NCI-H345 (cell line): ENCODE measurements at places on chromosomes 1 and 21.

GRCh38 chr1:113194846-113195830 is 122.1 kb downstream of the LRIG2 start:
- no peak for DNase-seq

- DNase-seq: no peak
Measured at GRCh38 chr1:37868466-37868865, 9.1 kb upstream of the MTF1 start.

DNA sequence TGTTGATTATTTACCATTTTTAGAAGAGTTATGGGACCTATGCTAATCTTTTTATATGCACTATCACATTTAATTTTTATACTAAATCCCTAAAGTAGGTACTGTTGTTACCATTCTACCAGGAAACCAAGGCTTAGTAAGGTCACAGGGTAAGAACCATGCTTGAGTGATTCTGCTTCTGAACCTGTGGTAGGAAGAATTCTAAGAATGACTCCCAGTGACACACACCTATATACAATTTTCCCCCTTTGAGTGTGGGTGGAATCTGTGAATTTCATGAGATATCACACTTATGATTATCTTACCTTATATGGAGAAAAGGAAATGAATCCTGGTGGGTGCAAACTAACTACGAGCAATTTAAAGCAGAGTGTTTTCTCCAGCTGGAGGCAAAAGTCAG is 391.0 kb downstream of the USH2A start:
- no peak for DNase-seq

- DNase-seq: no peak
Measured at GRCh38 chr1:118334506-118334905, 149.5 kb upstream of the SPAG17 start.

DNA sequence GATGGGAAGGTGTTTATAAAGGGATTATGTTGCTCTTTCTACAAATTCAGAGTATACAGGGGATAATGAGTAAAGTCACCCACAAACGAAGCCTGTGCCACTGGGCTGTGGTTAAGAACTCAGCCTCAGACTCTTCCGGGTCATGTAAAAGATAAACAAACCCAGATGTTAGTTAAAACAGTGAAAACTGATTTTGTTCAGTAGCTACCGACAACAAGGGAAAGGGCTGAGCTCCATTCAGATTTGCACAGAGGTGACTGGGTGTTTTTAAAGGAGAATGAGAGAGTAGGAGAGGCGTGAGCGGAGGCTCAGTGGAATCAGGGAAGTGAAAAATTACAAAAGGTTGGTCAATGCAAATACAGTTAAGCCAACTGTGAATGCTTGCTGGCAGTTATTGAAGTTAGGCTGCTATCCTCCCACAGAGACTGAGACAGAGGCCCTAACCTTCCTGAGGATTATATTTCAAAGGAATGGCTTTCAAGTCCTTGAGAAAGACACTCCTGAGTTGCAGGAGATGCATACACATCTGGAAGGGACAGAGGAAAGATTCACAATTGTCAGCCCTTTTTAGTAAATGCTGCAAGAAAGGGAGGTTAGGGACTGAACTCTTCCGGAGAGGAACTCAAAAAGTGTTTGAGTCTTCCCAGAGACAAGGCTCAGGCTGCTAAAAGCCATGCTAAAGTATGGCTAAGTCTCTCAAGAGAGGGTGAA is 29.9 kb upstream of the SAMD13 start:
- DNase-seq: peak; percentile 55

- no peak for DNase-seq
Measured at GRCh38 chr1:117815926-117816325, 113.5 kb downstream of the GDAP2 start.

DNA sequence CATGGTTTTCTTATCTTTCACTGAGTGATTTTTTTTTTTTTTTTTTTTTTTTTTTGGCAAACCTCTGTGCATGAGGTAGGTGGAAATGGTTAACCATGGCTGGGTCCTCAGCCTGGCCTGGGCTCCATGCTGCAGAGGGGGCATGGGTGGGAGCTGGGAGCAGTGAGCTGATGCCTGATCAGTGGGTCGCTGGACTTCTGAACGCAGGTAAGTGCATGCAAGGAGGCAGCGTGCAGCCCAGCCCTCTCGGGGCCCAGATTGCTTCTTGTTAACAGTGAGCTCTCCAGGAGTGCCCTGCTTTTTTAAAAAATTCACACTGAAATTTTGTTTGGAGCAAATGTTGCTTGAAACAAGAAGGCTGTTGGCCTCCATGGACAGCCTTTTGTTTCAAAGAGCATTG is 75.2 kb downstream of the UCK2 start:
- no peak for DNase-seq

- DNase-seq: no peak
Measured at GRCh38 chr21:45305836-45306235, 18.1 kb upstream of the POFUT2 start.

GRCh38 chr1:80988926-80989325 is 811.8 kb upstream of the ADGRL2 start:
- DNase-seq: no peak

DNA sequence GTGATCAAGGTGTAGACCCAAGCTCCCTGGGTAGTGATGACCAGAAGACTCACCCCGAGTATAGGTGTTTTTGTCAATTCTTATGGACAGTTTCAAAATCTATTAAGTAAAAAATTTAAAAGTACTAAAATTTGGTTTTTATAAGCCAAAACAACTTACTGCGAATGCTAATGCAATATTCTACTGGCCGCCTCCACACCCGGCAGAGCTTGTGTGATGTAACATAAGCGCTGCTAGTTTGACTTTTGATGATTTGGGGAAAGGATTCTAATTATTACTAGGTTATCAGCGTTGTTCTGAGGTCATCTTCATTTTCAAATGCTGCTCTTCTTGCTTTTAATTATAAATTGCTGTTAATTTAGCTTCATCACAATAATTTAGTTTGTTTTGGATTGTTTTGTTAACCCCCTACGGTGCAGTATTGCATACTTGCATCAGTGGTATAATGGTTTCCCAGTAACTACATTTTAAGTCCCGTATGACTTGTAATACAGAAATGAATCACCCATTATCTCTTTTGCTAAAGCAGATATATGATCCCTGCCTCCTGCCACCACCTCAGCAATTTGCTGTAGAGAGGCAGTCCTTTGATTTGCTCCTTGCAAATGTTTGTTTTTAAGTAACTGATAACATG is 178.0 kb downstream of the SDCCAG8 start:
- DNase-seq: no peak

- no peak for DNase-seq
Measured at GRCh38 chr1:41980827-41981653, 62.3 kb upstream of the HIVEP3 start.

- no peak for DNase-seq
Measured at GRCh38 chr1:93324486-93325464, 20.9 kb upstream of the DR1 start.

DNA sequence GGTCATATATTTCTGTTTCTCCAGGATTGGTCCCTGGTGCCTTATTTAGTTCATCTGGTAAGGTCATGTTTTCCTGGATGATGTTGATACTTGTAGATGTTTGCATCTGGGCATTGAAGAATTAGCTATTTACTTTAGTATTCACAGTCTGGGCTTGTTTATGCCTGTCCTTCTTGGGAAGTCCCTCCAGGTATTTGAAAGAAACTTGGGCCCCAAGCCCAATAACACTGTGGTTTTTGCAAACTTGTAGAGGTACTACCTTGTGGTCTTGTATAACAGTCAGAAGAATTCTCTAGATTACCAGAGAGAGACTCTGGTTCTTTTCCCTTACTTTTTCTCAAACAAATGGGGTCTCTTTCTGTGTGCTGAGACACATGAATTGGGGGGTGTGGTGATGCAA is 251.4 kb upstream of the B3GALT2 start:
- no peak for DNase-seq

- no peak for DNase-seq
Measured at GRCh38 chr1:223711173-223711572, 1.2 kb upstream of the CAPN2 start.

- DNase-seq: no peak
Measured at GRCh38 chr21:46022551-46023525, 41.3 kb downstream of the COL6A1 start.

DNA sequence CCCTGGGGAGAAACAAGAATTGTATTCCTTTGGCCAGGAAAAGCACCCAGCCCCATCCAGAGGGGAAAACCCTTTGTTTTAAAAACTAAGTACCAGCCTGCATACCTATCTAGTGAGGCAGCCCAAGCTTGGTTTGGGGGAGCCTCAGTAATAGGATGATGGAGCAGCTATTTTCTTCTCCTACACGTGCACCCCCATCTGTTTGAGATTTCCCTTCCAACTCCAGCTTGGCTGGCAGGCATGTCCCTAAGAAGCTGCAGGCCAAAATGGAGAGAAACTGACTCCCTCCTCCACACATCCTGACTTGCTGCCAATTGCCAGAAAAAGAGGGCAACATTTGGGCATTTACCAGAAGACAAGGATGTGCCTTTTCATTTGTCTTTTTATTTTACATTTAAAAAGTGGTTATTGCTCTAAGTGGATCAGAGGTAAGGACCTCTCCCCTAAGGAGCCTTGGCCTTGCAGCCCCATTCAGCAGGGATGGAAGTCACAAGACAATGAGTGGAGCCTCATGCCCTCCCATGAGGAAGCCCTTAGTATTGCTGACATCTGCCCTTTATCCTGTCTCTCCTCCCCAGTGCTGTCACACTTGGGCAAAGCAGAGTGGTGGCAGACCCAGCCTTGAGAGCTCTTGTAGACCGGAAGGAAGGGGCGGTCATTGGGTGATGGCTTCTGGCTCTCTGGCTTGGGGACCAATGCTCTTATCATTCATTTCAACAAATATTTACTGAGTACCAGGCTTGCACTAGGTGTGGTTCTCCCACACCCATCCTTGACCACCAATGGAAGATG is 8.6 kb downstream of the FNDC5 start:
- no peak for DNase-seq

DNA sequence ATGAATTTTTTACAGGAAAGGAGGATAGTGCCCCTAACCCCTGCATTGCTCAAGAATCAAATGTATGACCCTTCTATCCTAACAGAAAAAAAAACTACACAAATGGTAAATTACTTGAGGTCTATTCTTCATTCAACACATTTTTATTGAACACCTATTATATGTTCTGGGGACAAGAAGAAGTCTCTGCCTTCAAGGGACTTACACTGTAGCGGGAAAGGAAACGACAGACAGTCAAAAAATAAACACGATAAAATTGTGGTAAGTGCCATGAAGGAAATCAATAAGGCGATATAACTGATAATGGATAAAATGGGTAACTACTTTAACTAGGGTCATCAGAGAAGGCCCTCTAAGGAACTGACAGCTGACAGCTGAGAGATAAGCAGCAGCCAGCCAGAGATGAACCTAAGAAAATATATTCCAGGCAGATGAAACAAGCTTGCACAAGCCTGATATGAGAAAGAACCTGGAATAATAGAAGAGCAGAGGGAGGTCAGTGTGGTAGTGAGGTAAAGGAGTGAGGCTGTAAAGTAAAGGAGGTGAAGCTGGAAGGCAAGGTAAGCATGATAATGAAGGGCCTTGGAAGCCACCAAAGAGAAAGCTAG is 66.4 kb downstream of the PHTF1 start:
- DNase-seq: no peak

GRCh38 chr1:206723805-206724472 is 39.2 kb downstream of the MAPKAPK2 start:
- DNase-seq: no peak

DNA sequence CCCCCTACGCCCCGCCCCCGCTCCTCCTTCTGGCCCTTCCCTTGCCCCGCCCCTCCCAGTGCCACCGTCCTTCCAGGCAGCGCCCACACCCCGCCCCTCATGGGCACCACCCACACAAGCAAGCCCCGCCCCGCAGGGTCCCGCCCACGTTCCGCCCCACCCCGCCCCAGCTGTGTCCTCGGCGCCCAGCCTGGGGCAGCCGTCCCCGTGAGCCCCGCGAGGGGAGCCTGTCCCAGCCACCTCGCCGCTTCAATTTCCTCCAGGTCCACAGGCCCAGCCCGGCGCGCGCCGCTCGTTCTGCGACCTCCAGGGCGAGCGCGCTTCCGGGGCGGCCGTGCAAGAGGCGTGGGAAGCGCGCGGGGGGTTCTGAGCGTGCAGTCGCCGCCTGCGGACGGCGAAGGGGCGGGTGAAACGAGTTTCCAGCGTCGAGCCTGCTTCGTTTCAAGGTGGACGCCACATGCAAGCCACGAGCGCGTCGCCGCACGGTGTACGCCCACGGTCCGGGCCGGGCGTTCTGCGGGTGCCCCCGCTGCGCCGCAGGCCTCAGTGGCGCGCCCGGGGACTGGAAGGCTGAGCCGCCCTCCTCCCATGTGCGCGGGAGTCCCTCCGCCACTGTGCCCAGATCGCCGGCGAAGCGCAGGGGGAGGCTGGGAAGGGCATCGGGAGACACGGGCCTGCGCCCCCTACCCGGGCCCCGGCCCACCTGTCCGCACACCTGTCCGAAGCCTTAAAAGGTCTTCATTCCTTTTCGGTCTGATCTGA is 10.8 kb upstream of the FAAP20 start:
- peak; percentile 87 for DNase-seq

GRCh38 chr1:160428655-160429054 is 28.3 kb downstream of the VANGL2 start:
- peak; percentile 19 for DNase-seq

GRCh38 chr1:226596531-226597165 is 48.1 kb downstream of the STUM start:
- DNase-seq: no peak

DNA sequence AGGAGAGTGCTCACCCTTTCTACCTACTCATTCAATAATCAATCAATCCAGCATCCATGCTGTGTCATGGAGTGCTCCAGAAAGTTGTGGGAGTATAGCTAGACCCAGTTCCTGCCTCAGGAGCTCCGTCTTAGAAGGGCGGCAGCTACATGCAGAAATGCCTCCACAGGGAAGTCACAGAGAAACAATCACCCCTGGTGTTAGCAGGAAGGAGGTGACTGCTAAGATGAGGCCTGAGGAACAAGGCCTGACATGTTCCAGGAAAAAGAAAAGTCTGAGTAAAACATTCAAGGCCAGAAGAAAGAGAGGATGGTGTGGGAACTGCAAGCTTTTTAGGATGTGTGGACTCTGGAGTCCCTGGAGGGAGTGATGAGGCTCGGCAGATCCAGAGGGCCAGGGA is 142.5 kb upstream of the MAGI3 start:
- no peak for DNase-seq

DNA sequence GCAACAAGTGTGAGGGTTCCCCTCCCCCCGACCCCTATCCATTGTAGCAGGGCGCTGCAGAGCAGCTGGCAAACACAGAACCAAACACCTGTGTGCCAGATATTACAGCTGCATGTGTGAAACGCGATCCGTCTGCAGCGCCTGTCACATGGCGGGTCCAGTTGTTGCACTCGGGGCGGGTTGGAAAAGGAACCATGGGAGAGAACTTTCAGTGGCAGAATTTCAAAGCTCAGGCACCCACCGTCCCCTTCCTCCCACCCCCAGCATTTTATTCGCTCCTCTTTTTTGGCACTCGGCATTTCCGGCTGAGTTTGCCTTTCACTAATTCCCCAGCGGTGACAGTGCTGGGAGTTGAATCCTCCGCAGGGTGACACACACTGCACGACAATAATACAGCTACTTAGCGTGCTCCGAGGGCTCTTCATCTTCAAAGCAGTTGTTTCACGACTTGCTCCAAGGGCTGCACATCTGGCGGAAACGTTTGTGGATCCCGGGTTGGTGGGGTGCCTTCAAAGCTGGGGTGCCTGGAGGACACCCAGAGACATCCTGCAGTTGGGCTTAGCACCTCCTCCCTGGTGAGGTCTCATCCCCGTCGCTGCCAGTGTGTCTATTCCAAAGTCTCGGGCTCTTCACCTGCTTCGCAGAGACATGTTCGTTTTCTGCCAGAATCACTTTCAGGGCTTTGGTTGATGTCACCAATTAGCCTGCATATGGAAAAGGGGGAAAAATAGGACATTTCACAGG is 180.7 kb downstream of the ZBTB18 start:
- peak; percentile 76 for DNase-seq

- no peak for DNase-seq
Measured at GRCh38 chr1:154972517-154973343, 1.8 kb upstream of the CKS1B start.
